ENCODE measurements at places on chromosomes 3 and 15.

- DNase-seq = peak; percentile 49
- no peaks in the 10 kb centered on the region for H3K27me3 ChIP-seq
- peak overlapping the region; percentile 84 for H3K27ac ChIP-seq
- H3K4me1 ChIP-seq = peaks cover 30% of the 10 kb centered on the region
- no peaks in the 10 kb centered on the region for H3K36me3 ChIP-seq
These were observed 19.6 kb upstream of the MITF start for GRCh38 chr3:69719587-69720122.

DNA sequence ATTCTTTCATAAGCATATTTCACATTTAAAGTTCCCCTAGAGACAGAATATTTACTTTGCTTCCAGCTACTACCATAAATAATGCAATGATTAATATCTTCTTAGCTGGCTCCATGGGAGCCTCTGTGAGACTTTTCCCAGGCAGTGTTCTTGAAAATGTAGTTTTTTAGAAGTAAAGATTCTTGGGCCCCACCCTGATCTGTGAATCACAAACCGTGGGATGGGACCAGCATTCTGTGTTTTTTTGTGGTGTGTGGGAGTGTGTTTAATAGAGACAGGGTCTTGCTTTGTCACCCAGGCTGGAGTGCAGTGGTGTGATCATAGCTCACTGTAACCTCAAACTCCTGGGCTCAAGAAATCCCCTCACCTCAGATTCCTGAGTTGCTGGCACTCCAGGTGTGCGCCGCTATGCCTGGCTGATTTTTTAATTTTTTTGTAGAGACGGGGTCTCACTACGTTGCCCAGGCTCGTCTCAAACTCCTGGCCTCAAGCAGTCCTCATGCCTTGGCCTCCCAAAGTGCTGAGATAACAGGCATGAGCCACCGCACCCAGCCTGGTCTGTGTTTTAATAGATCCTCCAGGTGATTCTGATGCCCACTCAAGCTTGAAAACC lies 83.0 kb downstream of the KLHL25 start:
- H3K4me3 ChIP-seq = no peak overlapping the region
- no peak for DNase-seq
- H3K27me3 ChIP-seq = no peaks in the 10 kb centered on the region
- H3K4me1 ChIP-seq = peaks cover 24% of the 10 kb centered on the region
- no peak overlapping the region for H3K27ac ChIP-seq
- no peaks in the 10 kb centered on the region for H3K36me3 ChIP-seq

DNA sequence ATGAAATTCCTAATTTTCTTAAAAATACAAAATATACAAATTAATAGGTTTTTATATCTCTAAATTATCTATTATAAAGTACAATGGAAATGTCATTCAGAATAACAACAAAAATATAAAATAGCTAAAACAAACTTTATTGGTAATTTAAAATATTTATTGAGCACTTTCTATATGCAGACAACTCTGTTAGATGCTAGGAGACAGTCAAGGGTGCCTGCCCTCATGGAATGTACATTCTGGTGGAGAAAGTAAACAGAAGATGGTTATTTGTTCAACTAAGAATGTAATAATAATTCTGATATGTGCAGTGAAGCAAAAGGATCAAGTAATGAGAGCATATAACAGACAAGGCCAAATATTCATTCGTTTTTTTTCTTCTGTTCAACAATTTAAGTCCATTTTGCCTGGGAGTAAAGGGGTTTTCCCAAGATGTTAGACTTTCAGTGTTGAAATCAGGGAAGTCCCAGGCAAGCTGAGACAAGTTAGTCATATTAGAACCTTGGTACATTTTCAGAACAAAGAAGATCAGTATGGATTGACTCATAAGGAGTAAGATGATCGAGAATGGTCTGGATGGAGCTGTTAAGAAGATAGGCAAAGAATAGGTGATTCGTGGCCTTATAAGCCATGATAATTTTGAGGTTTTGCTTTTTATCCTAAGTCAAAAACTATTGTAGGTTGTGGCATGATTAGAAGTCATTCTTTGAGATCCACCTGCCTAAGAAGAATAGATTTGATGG lies 150.2 kb upstream of the MLF1 start:
- H3K4me1 ChIP-seq = no peaks in the 10 kb centered on the region
- DNase-seq = no peak
- no peak overlapping the region for H3K27ac ChIP-seq
- H3K27me3 ChIP-seq = no peaks in the 10 kb centered on the region
- no peaks in the 10 kb centered on the region for H3K36me3 ChIP-seq
- no peak overlapping the region for H3K4me3 ChIP-seq

GRCh38 chr3:168511428-168512014 lies 415.8 kb upstream of the GOLIM4 start:
- no peak for DNase-seq
- H3K27ac ChIP-seq = no peak overlapping the region
- no peak overlapping the region for H3K4me3 ChIP-seq
- no peaks in the 10 kb centered on the region for H3K4me1 ChIP-seq
- no peaks in the 10 kb centered on the region for H3K27me3 ChIP-seq
- H3K36me3 ChIP-seq = no peaks in the 10 kb centered on the region

DNA sequence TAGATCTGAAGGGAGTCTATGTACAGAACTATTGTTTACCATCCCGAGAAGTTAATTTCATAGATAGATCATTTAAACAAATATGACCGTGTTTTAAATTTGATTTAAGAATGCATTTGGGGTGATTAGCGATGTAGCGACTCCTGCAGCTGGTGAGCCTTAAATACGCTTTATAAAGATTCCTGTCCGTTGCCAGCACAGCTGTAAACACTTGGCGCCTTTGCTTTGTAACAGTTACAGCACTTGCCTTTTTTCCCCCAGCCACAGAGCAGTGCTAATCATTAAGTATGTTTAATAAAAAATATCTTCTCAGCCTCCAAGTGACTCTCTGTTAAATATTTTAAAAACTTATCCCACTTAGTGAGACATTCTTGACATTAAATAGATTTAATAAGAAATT lies 333.8 kb downstream of the FEZF2 start:
- peaks cover 24% of the 10 kb centered on the region for H3K4me1 ChIP-seq
- H3K36me3 ChIP-seq = no peaks in the 10 kb centered on the region
- no peaks in the 10 kb centered on the region for H3K27me3 ChIP-seq
- peak overlapping the region; percentile 73 for H3K27ac ChIP-seq

GRCh38 chr15:52483707-52484106 lies 45.0 kb downstream of the MYO5A start:
- no peak overlapping the region for H3K4me3 ChIP-seq
- H3K36me3 ChIP-seq = no peaks in the 10 kb centered on the region
- peaks cover 56% of the 10 kb centered on the region for H3K4me1 ChIP-seq
- no peaks in the 10 kb centered on the region for H3K27me3 ChIP-seq
- no peak for DNase-seq
- peak overlapping the region; percentile 66 for H3K27ac ChIP-seq

- H3K4me1 ChIP-seq = peaks cover 76% of the 10 kb centered on the region
- no peak for DNase-seq
- H3K36me3 ChIP-seq = no peaks in the 10 kb centered on the region
- no peak overlapping the region for H3K4me3 ChIP-seq
- H3K27me3 ChIP-seq = no peaks in the 10 kb centered on the region
These were observed 17.4 kb downstream of the FYCO1 start for GRCh38 chr3:45978006-45978761.

Data from gastrocnemius medialis (tissue), 4 donors.